ENCODE measurements at places on chromosomes 6 and 20.

GRCh38 chr6:52012582-52012981, 74.8 kb downstream of the PKHD1 start:
- no peak for DNase-seq

DNA sequence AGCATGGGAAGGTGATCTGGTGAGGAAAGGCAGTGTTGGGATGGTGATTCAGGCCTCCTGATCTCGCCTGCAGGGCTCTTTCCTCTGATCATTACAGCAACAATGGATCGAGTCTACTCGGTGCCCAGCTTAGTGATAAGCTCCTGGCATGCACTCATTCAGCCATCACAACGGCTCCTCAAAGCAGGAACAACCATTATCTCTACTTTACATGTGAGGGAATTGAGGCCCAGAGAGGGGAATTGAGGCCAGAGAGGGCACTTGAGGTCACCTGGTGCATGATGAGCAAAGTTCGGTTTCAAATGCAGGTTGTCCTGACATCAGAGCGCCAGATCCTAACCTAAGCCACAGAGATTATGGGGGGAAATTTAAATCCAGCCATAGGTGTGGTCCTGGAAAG, 42.0 kb upstream of the BPIFA2 start:
- DNase-seq: no peak

DNA sequence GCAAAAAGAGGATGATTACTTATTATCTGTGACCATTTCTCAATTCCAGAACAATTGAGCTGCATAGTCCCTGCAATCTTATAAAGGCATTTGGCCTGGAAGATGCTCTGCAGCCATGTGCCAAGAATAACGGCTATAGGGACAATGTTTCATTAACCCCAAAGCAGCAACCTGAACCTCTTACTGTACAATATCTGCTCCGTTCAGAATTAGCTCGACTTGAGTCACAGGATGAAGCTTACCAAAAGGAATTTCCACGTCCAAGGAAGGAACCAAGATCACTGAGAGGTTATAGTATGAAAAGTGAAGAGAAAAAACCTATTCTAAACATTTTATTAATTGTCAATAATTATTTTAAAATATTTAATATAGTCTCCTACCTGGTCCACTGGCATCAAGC, 167.3 kb upstream of the GMDS start:
- DNase-seq: no peak

GRCh38 chr20:60362531-60362930, 404.3 kb downstream of the CDH26 start:
- no peak for DNase-seq

GRCh38 chr6:106126482-106126881, 40.3 kb downstream of the PRDM1 start:
- DNase-seq: no peak

- DNase-seq: no peak
Measured at GRCh38 chr6:103872678-103873077, 987.0 kb downstream of the HACE1 start.

DNA sequence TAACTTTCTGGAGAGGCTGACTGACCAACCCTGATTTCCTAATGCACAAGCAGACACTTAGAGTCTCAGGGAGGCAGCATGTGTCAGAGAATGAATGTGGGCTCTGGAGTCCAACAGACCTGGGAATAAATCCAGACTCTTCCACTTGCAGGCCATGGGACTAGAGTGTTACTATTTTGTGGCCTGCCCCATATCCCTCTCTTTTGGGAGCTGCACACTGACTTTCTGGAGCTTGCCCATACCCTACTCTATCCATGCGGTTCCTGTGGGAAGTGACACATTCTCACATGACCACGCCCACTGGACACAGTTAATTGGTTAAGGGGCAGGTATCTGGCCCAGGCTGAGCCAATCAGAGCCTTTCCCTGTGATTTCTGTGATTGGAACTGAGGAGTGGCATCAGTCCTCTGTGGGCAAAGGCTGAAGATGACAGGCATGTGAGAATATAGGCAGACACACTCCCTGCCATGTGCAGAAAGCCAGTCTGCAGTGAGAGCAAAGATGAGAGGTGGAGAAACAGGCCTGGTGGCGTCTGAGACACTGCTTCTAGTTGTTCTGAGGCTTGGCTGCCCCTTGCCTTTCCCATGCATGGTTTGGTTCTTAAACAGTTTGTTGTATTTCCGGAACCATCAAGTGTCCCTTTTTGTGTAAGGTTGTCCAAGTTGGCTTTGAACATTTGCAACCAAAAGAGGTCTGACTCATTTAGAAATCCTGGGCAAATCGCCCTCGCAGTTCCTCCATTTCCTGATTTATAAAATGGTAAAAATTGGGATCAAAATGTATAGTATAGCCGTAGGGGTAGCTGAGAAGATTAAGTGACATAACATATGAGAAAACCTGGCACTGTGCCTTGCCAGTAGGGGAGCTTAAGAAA, 125.6 kb downstream of the CDC5L start:
- DNase-seq: no peak

GRCh38 chr20:316316-317068, 8.9 kb upstream of the SOX12 start:
- DNase-seq: no peak

GRCh38 chr6:125571207-125571755, 178.2 kb upstream of the HEY2 start:
- DNase-seq: no peak

DNA sequence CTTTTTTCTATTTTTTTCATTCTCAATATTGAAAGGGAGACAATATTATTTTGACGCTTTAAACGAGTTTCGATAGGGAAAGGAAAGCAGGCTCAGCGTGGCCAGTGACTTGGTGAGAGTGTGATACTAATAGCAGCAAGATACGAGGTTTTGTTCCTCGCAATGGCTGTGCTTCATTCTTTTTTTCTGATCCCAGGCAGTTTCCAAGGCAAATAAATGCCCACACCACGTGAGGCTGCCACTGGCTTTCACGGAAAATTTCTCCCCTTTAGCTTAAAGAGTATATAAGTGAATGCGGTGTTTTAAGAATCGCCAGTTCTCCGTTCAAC, 196.4 kb upstream of the ZNF184 start:
- DNase-seq: no peak
